ENCODE measurements at places on chromosomes 1 and 21. TPM values are rescaled to one million over a fixed set of nuclear protein-coding genes. Genes with fewer than 3 reads are reported as not detected.

DNA sequence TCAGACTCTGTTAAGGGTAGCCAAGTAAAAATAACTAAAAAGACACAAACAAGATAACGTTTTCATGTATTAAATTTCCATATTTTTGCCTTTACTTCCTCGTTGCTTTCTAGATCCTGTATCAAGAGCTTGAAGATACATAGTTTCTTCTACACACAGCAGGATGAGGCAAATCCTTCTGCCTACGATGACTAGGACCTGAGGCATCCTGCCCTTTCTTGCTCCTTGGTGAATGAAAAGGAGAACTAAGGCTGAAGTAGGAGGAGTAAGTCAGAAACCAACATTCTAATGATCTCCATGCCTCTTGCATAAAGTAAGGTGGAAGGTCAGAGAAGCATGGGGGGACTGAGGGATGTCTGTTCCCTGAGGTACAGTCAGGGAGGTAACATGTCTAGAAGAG is 102.6 kb downstream of the GPATCH2 start:
- DNase-seq: no peak

- DNase-seq: peak; percentile 60
Measured at GRCh38 chr1:1208713-1209433, 2.5 kb upstream of the TNFRSF18 start.

- no peak for DNase-seq
Measured at GRCh38 chr1:59136541-59137275, 160.2 kb upstream of the FGGY start.

- DNase-seq: no peak
Measured at GRCh38 chr21:43313221-43313938, 113.6 kb downstream of the SIK1 start.

DNA sequence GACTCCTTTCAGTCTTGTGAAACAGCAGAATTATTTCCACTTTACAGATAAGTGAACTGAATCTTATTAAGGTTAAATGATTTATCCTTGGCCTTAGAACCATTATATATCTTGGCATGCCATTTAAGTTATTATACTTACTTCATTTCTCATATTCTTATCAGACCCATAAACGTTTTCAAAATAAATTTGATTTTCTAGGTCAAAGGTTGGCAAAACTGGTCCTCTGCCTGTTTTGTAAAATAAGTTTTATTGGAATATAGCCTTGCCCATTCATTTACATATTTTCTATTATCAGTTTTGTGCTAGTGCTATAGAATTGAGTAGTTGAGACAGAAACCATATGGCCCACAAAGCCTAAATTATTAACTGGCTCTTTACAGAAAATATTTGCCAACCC is 32.9 kb upstream of the SNRPE start:
- DNase-seq: no peak

GRCh38 chr1:40773748-40774265 is 9.8 kb upstream of the KCNQ4 start:
- DNase-seq: no peak

APP gene
- 18.8 TPM for total RNA-seq

DNA sequence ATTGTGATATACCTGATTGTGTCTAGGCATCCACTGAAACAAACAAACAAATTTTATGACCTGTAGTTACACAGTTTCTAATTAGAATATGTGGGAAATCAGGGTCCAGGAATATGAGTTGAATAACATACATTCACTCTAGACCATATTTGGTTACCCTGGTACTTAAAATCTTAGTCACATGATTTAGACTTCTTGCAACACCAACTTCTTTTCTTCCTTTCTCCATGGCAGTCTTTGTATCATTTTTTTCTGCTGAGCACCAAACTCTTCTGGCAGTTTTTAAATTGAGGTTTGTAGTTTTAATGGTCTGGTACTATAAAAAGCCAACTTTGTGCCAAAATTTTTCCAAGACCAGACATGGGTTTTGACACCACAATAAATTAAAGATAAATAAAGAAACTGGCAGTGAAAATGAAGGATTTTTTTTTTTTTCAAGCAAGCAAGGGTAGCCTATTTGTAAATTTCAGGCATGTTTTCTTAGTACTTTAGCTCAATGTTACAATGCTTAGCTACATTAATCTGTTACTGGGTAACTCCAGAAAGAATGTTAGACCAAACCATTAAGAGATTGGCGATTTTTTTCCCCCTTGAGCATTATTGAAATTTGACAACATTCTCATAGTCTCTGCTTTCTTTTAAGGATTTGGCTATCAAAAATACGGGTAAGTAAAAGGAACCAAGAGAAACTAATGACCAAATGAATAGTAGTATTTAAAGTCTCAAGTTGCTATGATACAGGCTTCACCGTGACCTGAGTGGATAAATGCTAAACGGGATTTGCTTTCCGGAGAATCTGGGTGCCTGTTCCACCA is 108.5 kb downstream of the NFIA start:
- no peak for DNase-seq

GBP5 gene
- 228 TPM for total RNA-seq

DNA sequence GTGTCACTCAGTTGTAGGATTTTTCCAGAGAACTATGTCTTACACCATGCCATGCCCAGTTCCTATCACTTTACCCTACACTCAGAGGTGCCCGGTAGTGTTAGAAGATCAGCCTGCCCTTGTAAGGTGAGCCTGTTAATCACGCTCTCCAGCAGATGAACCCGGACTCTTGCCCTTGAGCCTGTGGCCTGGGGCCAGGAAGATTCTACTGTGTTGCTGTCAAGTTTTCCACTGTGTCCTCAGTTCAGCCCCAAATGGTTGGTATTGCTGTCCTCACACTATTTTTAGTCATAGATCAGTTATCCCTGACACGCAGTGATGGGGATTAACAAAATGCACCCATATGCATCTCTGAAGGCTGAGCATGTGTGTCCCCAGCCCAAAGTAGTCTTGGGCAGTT is 105.0 kb upstream of the SPAG17 start:
- DNase-seq: no peak

GRCh38 chr1:87474098-87474497 is 145.4 kb downstream of the LMO4 start:
- DNase-seq: no peak

GRCh38 chr1:175877939-175878737 is 134.7 kb upstream of the TNR start:
- no peak for DNase-seq

CASQ2 gene
- not detected for total RNA-seq

ITGB2 gene
- 452 TPM for total RNA-seq

Data from activated naive CD8-positive, alpha-beta T cell treated with anti-CD3 and anti-CD28 coated beads, Interleukin-2, amount 10 ng/mL, durations not matched to agents 7 days and 5 days (primary cell).